ENCODE measurements at places on chromosomes 1 and 21.

- DNase-seq: no peak
Measured at GRCh38 chr1:181015251-181015615, 7.4 kb downstream of the STX6 start.

DNA sequence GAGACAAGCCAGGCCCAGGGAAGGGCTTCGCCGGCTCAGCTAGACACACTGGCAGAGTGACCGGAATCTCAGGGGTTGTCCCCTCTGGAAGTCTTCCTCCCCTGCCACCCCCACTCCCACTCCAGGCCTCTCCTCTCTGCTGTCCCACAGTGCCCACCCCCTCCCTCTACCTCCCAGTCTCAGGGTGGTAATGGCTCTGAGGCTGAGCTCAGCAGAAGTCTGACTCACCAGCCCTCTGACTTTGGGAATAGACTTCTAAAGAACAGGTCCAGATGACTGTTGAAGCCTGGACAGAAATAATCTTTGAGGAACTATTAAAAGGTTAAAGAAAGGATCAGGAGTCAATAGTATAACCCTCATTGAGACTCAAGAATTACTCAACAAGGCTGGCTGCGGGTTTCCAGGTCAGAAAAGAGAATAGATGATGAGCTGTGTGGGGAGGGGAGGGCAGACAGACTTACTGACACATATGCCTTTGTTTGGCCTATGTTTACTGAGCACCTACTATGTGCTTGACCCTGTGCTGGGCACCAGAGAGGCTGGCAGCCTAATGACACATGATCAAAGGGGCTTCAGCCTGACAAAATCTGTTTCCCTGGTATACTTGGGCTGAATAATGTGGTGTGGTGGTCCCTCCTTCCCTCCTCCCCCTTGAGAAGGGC, 8.2 kb downstream of the HCRTR1 start:
- DNase-seq: no peak

GRCh38 chr21:43944757-43945156, 67.4 kb upstream of the TRAPPC10 start:
- no peak for DNase-seq

DNA sequence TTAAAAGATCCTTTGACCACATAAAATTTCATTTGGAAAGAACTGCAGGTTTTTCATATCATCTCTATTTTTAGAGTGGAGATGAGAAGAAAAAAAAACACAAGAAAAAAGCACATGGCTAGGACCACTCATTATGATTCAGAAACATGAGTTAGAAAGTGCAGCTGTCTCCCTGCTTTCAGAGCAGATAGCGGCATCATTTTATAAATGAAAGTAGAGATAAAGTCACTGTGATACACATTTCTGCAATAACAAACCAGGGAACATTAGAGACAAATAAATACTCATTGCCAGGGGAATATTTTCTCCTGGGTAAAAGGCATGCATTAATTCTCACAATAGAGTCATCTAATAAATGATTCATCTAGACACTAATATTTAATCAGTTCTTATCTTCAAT, 87.5 kb upstream of the PLPPR4 start:
- DNase-seq: no peak

DNA sequence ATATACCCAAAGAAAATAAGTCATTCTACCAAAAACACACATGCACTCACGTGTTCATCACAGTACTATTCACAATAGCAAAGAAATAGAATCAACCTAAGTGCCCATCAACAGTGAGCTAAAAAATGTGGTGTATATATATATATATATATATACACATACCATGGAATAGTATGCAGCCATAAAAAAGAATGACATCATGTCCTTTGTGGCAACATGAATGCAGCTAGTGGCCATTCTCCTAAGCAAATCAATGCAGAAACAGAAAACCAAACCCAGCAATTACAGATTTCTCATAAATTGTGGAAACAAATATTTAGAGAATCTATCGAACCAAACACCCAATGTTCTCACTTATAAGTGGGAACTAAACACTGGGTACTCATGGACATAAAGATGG, 585.7 kb downstream of the SMYD3 start:
- DNase-seq: no peak

DNA sequence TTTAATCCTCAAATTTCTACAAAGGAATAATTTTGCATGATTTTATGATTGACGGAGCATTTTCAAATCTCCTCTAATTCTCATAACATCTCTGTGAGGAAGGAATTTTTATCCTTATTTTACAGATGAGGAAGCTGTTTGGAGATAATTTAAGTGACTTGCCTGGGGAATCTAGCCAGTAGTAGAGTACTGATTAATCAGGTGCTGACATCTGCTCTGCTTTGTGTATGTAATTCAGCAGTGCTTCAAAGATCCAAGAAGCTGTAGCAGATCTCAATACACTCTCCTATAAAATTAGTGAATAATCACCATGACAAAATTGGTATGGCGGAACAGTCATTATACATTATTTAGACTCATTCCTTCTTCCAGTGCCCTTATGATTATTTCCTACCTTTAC, 46.0 kb downstream of the DPH5 start:
- no peak for DNase-seq

GRCh38 chr1:163863731-163864130, 542.0 kb downstream of the NUF2 start:
- no peak for DNase-seq

GRCh38 chr1:27489501-27489972, 430 bp downstream of the WASF2 start:
- DNase-seq: peak; percentile 44

DNA sequence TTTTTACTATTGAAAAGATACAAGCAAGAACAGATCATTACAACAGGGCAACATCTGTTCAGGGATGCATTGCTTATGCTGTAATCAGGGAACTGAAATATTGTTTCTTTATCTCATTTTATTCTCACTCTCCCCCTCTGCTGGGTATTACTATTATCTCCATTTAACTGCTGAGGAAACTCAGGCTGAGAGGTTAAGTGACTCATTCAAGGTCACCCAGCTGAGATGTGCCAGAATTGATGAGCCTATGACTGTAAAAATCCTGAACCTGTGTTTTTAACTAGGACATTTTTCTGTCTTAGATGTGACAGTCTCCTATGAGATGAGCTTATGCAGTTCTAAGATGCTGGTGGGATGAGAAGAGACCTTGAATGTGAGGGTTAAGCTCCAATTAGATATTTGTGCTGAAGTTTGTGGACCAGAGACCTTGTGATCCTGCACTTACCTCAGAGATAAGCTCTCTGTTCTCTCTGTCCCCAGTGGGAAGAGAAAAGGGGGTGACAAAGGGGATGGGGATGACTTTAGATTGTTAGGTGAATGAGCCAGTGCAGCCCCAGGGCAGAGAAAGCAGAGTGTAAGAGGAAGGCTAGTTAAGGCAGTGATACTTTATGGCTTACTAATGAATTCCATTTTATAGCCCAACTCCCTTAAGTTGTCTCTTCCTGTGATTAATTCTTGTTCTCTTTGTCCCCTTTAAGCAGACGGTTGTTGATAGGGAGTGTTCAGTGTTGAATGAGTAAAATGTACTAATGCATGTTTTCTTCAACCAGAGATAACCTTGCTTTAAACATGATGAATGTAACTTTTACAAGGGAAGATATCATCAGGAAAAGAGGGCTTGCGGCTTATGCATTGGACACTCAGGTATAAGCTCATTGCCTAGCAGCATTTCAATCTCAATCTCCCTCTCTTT, 111.4 kb downstream of the HLX start:
- DNase-seq: no peak

DNA sequence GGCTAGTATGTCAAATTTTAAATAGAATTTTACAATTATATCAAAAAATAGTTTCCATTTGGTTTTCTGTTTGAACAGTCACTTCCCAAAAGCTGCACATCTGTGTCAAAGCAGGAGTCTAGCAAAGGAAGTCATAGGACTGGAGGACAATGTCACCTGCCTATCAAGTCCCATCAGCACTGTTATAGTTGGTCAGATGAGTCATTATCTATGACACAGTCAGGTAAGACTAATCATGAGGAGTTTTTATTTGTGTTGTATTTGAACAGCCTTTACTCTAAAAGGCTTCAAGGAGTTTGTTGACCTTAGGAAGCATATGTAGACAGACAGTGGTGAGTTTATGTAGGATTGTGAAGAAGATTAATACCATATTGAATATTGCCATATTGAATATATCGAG, 74.2 kb upstream of the QSOX1 start:
- no peak for DNase-seq

DNA sequence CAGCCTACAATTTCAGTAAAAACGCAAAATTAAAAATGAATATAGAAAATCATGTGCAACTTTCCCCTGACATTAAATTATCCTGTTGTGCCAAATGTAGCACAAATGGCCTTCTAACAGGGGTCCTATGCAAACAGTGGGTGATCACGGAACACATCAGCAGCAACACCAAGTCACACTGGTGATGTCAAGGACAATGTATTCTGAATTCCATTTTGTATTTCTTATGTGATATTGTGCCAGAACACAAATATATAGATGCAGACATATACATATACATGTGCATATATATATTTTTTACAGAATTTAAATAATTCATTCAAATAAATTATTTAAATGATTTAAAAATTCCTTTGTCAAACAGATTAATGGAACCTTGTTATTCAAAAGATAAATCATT, 8.6 kb upstream of the ADGRL2 start:
- no peak for DNase-seq

DNA sequence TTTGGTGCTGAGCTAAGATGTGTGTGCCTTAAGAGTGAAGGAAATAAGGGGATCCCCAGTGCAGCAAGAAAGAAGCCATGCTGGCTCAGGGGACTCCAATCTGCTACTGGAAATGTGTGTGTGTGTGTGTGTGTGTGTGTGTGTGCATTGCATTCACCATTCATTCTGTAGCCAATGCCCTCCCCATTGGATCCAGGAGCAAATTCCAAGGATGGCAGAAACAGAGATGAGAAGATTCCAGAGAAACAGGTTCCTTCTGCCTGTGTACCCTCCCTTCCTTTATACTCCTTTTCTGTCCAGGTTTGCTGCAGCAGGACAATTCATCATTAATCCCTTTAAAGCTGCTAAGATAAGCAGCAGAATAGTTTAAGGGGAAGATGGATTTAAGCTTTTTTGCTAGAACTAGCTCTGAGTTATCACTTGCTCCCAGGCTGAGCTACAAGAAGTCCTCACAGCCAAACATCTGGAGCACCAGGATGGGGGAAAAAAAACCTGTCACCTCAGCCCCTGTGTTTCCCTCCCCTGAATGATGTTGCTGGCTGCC, 3.2 kb downstream of the SLC6A17 start:
- no peak for DNase-seq

DNA sequence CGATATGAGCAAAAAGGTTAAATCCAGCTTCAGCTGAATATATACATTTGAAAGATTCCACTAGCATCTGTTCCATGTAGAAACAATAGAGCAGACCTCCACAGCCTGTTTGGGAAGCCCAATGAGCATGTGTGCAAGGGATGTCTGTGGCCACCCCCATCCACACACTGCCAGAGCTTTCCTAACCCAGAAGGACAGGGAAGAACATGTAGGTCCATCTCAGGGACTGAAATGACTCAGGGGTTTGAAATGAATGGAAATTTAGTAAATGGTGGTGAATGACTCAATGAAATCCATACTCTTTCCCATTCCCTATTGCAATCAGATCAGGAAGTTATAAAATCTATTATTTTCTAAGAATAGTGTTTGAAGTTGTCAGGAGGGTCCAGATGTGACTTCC, 397.2 kb downstream of the DUSP10 start:
- DNase-seq: no peak

DNA sequence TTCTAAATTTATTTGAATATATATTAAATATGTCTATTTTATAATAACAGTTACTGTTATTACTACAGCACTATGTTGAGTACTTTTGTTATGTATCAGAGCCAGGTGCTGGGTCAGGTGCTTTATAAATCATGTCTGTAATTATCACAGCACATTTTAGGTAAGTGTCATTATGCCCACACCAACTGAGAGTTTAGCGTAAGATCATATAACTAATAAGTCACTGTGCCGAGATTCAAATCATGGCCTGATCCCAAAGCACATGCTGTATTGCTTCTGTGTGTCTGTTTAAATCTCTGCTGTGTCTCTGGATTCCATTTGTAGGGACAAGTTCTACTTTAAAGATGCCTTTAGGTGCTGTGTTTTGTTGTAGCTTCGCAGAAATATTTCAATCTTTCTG, 1.9 kb downstream of the GPSM2 start:
- no peak for DNase-seq

GRCh38 chr1:86000601-86001000, 156.0 kb downstream of the COL24A1 start:
- DNase-seq: no peak

GRCh38 chr21:31967334-31967733, 94.5 kb downstream of the HUNK start:
- DNase-seq: no peak

DNA sequence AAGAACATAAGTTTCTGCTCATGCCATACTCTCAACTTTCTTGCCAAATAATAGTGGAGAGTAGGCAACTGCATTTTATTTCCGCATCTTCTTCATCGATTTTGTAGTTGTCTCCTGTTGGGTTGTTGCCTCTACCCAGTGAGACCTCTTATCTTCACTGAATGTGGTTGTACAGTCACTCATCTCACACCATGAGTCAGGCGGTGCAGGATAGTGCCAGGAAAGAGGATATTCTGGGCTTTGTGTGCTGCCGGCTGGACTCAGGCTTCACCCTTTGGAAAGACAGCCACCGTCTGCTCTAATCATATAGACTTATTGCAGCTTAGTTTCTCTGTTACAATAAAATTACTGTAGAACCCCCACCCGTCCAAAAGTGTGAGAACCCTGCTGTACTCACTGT, 154.3 kb upstream of the USP24 start:
- no peak for DNase-seq

GRCh38 chr1:153946622-153947241, at the start of gene DENND4B:
Gene DENND4B, minus strand, starts transcription at chr1:153946718. Its CDS starts 2,344 bp downstream, at chr1:153944374.
- DNase-seq: peak; percentile 76

DNA sequence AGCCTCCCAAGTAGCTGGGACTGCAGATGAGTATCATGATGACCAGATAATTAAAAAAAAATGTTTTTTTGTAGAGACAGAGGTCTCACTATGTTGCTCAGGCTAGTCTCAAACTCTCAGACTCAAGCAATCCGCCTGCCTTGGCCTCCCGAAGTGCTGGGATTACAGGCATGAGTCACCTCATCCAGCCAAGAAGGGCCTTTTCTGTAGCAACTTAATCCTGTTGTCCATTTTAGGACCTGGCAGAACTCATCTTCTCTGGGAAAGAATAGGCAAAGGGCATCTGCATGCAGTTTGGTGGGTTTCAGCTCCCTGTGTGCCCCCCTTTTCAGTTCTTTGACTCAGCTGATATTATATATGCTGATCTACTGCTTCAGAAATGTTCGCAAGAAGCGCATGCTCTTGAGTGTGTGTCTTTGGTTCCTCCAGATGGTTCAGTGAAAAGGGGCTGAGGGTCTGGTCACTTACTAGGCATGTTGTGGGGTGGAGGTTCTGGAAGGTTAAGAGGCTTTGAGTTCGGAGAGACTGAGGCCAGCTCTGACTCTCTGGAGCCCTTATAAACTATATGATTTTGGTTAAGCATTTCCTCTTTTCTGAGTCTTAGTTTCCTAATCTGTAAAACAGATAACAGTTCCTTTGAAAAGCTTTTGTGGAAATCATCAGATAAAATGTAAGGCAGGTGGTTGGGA, 19.4 kb upstream of the SRSF4 start:
- DNase-seq: no peak

DNA sequence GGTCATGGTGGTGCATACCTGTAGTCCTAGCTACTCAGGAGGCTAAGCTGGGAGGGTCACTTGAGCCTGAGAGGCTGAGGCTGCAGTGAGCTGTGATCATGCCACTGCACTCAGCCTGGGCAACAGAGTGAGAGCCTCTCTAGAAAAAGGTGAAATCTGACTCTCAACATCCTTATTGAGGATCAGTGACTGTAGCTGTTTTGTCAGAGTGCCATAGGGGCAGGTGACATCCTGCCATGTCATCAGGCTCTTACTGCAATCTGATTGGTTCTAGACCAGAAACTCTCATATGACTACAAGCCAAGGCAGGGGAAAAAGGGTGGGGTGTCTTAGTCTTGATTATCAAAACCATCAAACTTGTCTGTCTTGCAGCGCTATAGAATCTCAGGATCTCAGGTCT, 62.8 kb upstream of the NGF start:
- no peak for DNase-seq
